ENCODE measurements at places on chromosomes 1 and 21.

GRCh38 chr1:168348146-168348709, 67.6 kb downstream of the TBX19 start:
- DNase-seq, result no peak

DNA sequence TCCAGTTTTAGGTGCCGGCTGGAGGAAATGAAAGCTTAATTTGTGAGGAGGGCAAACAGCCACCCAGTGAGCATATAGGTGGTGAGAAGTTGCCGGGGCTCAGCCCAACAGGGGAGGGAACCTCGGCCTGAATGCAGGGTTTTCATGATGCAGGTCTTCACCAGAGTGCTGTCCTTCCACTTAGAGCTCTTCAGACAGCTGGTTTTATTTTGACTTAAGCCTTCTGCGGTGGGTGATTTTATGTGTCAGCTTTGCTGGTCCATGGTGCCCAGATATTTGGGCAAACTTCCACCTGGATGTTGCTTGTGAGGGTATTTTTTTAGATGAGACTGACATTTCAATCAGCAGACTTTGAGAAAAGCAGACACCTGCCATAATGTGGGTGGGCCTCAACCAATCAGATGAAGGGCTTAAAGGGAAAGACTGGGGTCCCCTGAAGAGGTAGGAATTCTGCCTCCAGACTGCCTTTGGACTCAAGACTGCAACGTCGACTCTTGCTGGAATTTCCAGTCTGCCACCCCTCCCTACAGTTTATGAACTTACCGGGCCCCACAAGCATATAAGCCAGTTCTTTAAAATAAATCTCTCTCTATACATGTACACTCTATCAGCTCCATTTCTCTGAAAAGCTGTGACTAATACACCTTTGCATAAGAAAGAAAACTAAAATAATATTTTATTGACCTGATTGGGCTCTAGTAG, 72.8 kb downstream of the RHOU start:
- DNase-seq, result no peak

DNA sequence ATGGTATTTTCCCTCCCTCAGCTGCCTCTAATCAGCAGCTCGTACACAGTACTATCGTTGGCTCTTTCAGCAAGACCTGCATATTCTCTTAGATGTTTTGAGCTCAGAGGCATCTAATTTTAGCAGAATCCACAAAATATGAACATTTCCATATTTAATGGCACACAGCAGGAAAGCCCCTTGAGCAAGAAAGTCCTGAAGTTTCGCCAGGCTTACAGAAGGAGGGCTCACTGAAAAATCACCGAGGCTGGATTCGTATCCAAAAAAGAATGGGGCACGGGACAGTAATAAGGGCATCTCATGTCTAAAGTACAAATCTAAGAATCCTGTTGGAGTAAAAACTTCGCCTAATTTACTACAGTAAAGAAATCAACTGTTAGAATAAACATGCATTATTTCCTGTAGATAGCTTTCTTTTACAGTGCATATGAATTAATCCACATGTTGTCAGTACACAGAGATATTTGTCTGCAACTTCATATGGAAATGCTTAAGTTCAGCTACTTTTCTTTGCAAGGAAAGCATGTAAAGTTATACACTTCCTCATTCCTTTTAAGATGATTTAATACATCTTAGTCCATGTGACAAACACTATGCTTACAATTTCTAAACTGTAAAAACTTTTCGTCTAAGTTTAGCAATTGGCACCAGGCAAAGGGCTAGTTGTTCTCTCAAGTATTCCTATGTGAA, 1205.3 kb upstream of the ADGRL4 start:
- DNase-seq, result no peak

DNA sequence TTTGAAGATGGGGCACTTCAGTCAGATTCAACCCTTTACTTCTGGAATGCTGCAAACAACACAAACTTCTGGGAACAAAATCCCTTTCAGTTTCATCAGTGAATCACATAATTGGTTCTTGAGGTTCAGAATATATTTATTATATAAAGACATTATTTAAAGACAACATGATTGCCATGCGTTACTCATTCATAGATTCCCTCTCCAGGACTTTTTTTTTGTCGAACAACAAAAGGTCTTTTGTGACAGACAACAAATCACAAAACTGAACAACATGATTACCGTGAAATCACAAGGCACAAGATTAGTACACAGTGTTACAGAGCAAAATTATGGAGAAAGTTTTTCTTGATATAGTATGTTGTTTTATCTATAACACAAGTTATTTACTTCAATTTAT, 1815.0 kb downstream of the NCAM2 start:
- no peak for DNase-seq

DNA sequence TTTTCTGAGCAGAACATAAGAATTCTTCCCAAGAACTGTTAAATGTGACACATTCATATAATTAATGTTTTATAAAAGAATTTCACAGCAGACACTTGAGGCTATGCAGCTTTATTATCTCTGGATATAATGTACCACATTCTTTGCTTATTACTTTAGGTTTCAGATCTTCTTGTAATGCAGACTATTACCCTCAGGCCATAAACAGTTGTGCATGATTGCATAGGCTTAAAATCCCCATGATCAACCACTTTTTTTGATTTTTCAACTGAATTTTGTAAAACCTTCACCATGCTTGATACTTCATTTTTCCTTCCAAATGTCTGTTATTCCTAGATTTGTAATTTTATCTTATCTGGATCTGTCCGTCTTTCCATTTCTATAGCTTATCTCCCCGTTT, 1355.7 kb downstream of the BRINP3 start:
- DNase-seq, result no peak
